Globus pallidus (tissue), 1 donor: ENCODE measurements at places on chromosomes 3 and 15.

GRCh38 chr3:96101006-96101560 is 713.3 kb upstream of the EPHA6 start:
- no peak for DNase-seq

DNA sequence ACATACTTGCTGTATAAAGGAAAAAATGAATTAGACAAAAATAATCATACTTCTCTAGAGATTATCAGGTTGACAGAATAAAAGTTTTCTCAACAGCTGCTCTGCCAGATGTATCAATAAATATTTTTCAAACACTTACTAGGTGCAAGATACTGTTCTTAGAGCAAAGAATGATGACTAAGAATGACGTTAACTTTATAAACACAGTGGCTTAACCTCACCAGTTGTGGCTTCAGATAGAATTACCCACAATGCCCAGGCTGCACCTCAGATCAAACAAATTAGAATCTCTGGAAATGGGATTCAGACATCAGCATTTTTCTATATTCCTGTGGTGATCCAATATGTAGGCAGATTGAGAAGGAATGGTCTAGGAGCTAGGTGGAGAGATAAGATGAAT is 422.4 kb upstream of the ATP11B start:
- no peak for DNase-seq

DNA sequence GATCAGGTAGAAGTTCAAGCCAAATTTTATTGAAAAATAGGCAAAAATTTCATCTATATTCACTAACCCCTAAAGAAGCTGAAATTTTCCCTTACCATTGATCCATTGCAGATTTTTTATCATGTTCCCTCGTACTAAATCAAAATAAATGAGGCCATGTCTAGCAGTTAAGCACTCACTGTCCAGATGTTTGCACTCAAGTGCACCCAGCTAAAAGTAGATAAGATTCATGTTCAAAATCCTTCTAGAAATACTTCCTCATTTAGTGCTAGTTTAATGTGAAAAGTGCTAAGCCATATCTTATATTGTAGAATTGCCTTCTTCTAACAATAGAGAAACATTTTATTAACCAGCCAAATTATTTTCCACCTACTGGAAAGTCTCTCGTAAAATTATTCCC is 164.7 kb upstream of the UBE2E2 start:
- no peak for DNase-seq

DNA sequence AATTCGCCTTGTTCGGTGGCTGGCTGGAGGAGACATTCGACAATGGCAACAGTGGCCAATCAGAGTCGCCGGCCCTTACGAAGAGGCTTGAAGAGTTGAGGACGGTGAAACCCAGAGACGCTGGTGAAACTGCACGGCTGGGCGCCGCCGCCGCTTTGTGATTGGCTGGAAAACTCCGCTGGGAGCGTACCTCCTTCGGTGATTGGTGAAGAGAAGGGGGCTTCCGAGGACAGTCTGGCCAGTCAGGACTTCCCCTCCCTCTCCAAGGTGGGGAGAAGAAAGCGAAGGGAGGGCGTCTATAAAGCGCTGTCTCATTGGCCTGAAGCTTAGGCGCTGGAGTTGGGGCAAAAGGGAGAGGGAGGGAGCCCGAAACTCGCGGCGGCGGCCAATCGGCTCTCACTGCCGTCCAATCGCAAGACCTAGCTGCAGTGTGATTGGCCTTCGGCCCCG is 554 bp upstream of the GSK3B start:
- DNase-seq, result peak; percentile 100
